Stimulated activated CD8-positive, alpha-beta memory T cell treated with anti-CD3 and anti-CD28 coated beads, Interleukin-4, amount 100 ng/mL, for 1 hour (primary cell): ENCODE measurements at places on chromosomes 4 and X.

- no peak for DNase-seq
These were observed 67.4 kb downstream of the EMCN start for GRCh38 chr4:100450449-100450848.

GRCh38 chr4:128141866-128142265 is 80.8 kb downstream of the LARP1B start:
- DNase-seq: no peak

GRCh38 chrX:69309074-69309792 is 144.0 kb upstream of the PJA1 start:
- no peak for DNase-seq

GRCh38 chr4:150242820-150243458 is 164.7 kb downstream of the DCLK2 start:
- DNase-seq: no peak

GRCh38 chrX:134206221-134206620 is 30.8 kb upstream of the CCDC160 start:
- no peak for DNase-seq
